ENCODE measurements at places on chromosomes 1 and 21.
A peak's percentile ranks its signal among the peaks of the same experiment; 100 is the strongest.

- no peak for DNase-seq
Observed at GRCh38 chr1:95671098-95671497, 437.1 kb downstream of the RWDD3 start.

GRCh38 chr1:68206848-68207689 lies 25.3 kb downstream of the WLS start:
- DNase-seq, result no peak

DNA sequence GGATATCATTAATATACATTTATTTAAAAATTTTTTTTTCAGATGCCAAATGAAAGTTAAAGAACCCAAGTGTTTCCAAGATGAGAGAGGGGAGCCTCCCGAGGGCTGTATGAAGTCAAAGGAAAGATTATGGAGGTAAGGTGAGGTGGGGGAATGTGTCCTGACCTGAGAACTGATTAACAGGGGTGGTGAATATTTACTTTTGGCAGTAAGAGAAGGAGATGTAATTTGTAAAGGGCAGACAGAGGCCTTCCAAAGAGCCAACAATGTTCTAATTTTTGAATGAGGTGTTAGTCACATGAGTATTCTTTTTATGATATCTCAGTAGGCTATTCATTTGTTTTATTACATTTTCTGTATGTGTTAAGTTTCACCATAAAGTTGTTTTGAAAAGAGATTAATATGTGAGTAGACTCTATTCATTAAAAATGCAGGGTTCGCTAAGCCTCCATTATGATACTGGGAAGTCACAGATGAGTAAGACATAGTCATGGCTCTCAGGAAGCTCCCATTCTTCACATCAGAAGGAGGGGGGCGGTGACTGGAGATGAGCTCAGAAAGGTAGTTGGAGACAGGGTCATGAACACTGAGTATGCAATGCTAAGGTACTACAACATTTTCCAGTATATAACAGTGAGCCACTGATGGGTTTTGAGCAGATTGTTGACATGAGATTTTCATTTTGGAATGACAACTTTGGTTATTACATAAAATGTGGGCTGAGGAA lies 62.4 kb upstream of the TNFSF18 start:
- no peak for DNase-seq

- no peak for DNase-seq
Observed at GRCh38 chr21:46061518-46061917, 36.4 kb upstream of the COL6A2 start.

DNA sequence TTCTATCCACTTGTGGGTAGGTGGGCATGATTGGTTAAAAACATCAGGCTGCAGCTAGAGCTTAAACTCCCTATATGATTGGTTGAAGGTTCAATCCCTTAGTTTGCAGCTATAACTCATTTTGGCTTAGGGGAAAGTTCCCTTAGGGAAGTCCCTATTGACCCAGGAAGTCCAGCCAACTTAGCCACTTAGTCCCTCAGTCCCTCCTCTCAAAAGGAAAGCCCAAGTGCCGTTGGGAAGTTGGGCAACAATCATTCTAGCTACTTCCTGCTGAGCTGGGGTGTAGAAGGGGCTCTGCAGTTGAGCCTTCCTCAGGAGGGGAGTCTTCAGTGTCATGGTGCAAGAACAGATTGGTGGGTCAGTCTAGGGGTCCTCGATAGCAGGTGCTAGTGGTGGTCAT lies 12.2 kb downstream of the MSTO1 start:
- no peak for DNase-seq

GRCh38 chr1:201750934-201751333 lies 78.0 kb upstream of the IPO9 start:
- DNase-seq, result no peak

DNA sequence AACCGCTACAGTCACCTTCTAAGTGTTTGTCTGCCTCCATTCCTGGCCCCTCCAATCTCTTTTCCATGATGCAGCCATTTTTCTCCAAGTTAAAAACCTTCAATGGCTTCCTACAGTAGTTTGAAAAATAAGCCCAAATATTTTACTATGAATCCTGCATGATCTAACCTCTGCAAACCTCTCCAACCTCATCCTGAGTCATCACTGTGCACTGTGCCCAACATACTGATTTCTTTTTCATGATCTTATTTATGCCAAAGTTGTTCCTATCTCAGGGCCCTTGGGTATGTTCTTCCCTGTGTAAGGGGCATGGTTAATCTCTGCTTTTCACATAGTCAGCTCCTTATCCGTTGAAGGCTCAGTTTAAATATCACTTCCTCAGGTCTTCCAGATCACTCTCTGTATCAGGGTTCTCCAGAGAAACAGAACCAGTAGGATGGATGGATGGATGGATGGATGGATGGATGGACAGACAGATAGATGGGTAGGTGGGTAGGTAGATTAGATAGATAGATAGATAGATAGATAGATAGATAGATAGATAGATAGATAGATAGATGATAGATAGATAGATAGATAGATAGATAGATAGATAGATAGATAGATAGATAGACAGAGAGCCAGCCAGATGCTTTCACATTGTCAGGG lies 18.1 kb upstream of the PTPN14 start:
- DNase-seq, result no peak

DNA sequence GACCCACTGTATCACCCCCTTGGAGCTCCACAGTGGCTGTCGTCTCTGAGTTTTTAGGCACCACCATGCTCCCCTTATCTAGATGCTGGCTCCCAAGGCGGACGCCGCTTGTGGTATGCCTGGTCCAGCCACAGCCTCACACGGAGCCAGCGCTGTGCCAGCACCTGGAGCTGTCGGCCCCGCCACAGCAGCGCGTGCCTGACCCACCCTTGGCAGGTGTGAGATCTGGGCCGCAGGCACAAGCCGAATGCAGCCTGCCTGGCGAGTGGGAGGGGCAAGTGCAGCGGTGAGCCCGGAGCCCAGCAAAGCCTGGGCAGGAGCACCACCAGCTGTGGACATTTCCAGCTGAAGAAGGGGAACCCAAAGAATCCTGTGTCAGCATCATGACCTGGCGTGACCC lies 91.9 kb upstream of the BACE2 start:
- DNase-seq, result no peak

DNA sequence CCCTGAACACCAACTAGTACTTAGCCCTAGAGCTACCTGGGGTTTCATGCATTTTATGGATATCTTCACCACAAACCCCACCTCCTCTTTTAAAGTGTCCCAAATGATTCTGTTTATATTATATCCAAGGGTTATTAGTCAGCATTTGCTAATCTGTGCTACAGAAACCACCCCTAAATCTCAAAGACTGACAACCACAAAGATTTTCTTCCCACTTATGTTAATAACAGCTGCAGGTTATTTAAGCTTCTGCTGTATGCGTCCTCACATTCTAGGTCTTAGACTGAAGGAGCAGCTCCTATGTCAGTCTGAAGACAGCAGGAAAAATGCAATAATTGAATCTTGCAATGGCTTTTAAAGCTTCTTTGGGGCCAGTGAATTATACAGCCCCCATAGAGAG lies 11.2 kb upstream of the PHC2 start:
- no peak for DNase-seq

- no peak for DNase-seq
Observed at GRCh38 chr1:151847867-151848596, 5.5 kb downstream of the THEM5 start.

DNA sequence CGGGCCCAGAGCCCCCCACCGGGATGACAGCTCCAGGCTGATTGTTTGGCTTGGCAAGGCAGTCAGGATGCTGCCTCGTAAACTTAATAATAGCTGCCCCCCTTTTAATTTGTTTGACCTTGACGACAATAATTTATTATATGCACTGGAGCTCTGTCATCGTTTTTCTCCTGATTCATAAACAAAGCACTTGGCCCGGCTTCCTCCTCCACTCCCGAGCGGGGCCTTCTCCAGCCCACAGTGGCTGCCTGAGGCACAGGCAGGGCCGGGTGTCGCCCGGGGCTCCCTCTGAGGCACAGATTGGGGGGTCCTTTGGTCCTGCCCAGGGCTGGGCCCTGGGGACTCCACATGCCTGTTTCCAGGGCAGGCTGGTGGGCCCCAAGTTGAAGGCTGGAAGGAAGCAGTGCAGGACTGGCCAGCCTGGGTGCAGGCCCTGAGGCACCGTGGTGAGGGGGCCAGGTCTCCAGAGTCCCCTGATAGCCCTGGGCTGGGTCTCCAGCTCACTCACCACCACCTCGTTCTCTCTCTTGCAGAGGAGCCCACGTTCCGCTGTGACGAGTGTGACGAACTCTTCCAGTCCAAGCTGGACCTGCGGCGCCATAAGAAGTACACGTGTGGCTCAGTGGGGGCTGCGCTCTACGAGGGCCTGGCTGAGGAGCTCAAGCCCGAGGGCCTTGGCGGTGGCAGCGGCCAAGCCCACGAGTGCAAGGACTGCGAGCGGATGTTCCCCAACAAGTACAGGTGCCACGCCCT lies 52.0 kb upstream of the ARHGEF16 start:
- no peak for DNase-seq

GRCh38 chr1:39088658-39089057 lies 62.5 kb downstream of the NDUFS5 start:
- DNase-seq, result no peak

- no peak for DNase-seq
Observed at GRCh38 chr1:190975827-190976226, 498.2 kb upstream of the BRINP3 start.

- DNase-seq, result no peak
Observed at GRCh38 chr1:83011265-83011664, 987.7 kb downstream of the TTLL7 start.

DNA sequence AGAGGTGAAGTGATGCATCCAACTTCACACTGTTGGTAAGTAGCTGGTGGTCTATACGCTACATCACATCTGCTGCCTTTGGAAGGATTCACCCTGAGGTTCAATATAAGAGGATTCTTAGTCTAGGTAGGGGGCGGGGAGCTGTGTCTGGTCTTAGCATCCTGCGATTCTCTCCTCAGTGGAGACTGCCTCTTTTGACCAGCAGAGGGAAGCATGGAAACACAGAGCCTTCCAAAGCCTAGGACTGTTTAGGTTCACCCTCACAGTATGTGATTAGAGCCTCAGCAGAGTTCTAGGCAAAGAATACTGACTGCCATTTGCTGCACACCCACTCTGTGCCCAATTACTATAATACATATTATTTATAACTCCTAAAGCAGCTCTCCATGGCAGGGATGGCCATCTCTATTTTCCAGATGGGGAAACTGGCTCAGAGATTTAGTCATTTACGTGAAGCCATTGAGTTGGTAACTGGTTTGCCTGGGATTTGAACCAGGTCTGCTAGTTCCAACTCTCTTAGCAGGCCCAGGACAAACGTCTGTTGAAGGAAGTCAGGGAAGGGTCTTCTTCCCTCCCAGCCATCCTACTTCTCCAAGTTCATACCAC lies 28.9 kb upstream of the EFCAB14 start:
- peak; percentile 29 for DNase-seq

GRCh38 chr1:211490038-211490678 lies 1.8 kb downstream of the RD3 start:
- DNase-seq, result no peak

- DNase-seq, result peak; percentile 85
Observed at GRCh38 chr1:20732588-20733359, at the start of gene SH2D5. TSS of gene SH2D5 (minus strand) at chr1:20732703. CDS start at chr1:20728044, 4,659 bp downstream.

DNA sequence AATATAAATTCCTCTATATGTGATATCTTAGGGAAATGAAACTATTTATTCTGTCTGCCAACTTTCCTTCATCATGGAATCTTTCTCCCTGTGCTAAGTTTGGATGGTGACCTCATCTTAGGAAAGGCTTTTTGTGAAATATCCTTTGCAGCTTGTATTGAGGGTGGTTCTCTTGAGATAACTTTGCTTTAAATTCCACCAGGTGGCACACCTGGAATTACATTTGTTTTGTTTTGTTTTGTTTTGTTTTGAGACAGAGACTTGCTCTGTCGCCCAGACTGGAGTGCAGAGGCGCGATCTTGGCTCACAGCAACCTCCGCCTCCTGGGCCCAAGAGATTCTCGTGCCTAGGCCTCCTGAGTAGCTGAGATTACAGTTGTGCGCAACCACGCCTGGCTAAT lies 7.6 kb upstream of the CD1A start:
- no peak for DNase-seq

GRCh38 chr1:110951161-110951560 lies 12.6 kb downstream of the LRIF1 start:
- no peak for DNase-seq

DNA sequence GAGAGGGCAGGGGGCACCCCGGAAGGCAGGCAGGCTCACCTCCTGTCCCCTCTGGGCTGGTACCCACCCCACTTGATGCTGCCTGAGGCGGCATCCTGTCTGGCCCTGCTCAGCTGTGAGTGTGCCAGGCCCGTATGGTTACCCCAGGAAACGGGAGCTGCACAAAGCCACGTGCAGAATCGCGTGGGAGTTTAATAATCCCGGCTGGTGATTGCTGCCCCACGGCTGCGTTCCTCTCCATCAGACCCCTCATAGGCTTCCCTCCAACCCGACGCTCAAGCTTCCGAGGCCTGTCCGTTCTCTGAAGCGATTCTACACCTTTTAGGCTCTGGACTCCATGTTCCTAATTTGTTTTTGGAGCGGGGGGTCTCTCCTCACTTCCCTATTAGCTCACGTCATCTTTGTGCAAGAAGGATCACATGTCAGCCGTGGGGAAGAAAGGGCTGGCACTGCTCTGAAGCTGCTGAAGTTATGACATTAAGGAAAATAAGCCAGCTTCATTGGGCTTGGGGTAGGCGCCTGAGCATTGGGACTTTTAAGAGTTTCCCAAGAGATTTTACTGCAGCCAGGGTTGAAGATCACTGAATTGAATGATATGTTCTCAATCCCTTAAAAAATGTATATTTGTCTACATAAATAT lies 1.1 kb upstream of the B3GALT5 start:
- DNase-seq, result no peak

All from AML-193 (cell line).